ENCODE measurements at places on chromosomes 2 and 18.

DNA sequence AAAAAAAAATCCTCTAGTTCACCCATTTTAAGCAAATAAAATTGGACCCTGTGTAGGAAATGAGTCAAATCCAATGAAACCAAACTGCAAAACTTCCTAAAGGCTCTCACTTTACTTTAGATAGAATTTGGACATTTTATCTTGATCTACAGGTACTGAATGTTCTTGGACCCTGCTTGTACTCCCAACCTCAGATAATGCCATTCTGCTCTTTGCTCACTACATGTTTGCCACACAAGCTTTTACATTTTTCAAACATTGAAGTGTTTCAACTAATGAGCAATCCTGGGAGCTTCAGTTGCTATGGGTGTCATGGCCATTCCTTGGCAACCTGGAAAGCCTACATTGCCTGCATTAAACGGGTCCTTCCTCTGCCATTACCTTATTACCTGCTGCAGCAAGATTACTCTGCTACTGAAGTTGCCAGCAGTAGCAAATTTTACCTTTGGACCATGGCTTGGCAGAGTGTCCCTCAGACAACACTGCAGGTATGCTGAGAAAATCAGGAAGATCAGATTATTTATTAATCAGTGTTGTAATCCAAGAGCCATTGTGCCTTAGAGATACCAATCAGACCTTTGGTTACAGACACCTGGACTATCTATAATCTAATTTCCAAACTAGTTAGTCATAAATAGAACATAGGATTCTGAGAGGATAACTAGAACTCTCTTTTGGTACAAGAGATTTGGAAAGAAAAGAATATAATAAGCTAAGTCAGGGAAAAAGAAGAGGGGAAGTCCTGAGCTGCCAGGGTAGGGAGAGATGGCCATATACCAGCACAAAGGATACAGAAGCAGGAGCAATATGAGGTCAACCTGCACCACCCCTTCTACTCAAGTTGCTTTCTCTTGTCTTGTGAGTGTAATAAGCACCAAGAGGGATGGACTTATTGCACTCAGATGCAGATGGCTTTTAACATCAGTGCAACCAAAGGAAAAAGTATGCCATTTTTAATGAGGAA, 293.3 kb upstream of the TFPI start:
- no peak for DNase-seq

GRCh38 chr18:48531908-48532307, 6.9 kb upstream of the CTIF start:
- DNase-seq: no peak

GRCh38 chr18:36287653-36288052, 9.9 kb upstream of the FHOD3 start:
- no peak for DNase-seq

- DNase-seq: no peak
Observed at GRCh38 chr2:217065695-217066405, 206.0 kb upstream of the TNP1 start.

- DNase-seq: no peak
Observed at GRCh38 chr2:156320486-156321098, 11.9 kb downstream of the NR4A2 start.

- DNase-seq: no peak
Observed at GRCh38 chr2:156436497-156437085, 412 bp downstream of the GPD2 start.

DNA sequence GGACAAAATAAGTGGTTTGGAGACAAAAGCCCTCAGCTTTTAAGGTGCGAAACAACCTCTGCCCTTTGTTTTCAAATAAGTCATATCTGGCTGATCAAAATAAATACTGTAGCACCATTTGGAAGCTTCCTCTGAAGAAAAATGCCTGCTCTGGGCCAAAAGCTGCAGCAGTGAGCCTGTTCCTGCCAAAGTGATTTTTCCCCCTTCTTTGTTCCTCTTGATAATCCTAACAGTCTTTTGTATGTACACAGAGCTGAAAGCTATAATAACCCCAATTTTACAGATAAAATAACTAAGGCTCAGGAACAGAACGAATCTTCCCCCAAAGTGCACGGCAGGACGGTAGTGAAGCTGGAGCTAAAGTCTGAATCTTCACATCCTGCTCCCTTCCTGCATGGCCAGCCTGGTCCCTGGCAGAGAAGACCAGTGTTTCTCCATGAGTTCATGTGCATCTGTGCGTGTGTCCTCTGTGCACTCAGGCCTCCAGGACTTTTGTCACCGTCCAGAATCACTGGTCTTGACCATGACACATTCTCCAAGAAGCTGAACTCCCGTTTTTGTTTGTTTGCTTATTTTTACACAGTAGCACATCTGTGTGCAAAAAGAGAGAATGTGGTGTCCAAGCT, 2114.1 kb upstream of the PIK3C3 start:
- no peak for DNase-seq

- DNase-seq: no peak
Observed at GRCh38 chr2:129709001-129709955, 270.2 kb upstream of the RAB6C start.

GRCh38 chr2:233063976-233064411, 3.9 kb downstream of the INPP5D start:
- DNase-seq: no peak
